Hypothalamus (tissue), 51 donors: ENCODE measurements at places on chromosomes 7 and 10.

GRCh38 chr7:143043391-143043790, 8.8 kb upstream of the OR6V1 start:
- DNase-seq = no peak

GRCh38 chr7:23594879-23595604, 2.1 kb upstream of the CCDC126 start:
- no peak for DNase-seq

DNA sequence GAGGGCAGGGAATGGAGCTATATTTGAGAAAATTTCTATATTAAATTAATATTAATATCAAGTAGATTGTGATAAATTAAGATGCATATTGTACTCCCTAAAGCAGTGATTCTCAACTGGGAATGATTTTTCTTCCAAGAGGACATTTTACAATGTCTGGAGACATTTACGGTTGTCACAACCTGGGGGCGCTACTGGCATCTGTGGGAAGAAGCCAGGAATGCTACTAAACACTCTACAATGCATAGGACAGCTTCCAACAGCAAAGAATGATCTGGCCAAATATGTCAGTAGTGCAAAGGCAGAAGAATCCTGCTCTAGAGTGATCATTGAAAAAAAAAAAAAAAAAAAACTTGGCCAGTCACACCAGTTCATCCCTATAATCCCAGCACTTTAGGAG, 100.0 kb downstream of the LSM5 start:
- DNase-seq = no peak

GRCh38 chr10:51862149-51862548, 162.8 kb upstream of the CSTF2T start:
- no peak for DNase-seq
